ENCODE measurements at places on chromosomes 5 and 9.

- no peak for DNase-seq
These were observed 530.2 kb downstream of the EBF1 start for GRCh38 chr5:158569534-158569933.

DNA sequence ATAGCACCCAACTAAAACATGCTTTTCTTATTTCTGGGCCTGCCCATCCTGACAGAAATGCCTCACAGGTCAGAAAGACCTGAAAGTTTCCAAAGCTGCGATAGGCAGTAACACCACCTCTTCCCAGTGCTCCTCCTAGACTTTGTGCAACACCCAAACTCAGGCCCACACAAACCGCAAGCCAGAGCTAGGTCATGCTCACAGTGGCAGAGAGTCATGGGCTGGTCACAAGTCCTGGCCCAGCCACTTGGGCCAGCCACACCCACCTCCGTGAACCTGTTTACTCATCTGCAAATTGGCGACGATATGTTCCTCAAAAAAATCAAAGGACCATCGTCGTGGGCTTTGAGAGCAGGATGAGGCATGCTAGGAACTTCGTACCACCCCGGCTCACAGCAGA lies 44.0 kb upstream of the SLC25A51 start:
- no peak for DNase-seq

GRCh38 chr9:136182850-136183422 lies 22.0 kb downstream of the LHX3 start:
- no peak for DNase-seq

DNA sequence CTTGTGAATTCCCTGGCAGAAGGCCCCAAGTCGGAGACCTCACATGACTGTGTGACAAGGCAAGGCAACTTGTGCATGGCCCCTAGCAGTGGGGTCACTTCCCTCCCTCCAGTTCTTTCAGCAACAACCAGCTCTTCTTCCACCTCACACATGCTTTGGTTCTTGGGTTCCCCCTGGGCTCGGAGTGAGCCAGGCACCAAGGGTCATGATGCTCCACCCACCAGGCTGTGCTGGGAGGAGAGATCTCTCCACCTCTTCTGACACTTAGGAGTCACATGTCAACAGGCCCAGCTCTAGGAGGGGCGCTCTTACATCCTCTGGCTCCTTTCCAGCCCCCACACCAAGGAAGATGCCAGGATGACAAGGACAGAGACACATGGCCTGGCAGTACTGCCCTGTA lies 56.7 kb downstream of the CDH6 start:
- DNase-seq, result no peak

GRCh38 chr9:12502520-12502919 lies 190.7 kb upstream of the TYRP1 start:
- DNase-seq, result no peak

DNA sequence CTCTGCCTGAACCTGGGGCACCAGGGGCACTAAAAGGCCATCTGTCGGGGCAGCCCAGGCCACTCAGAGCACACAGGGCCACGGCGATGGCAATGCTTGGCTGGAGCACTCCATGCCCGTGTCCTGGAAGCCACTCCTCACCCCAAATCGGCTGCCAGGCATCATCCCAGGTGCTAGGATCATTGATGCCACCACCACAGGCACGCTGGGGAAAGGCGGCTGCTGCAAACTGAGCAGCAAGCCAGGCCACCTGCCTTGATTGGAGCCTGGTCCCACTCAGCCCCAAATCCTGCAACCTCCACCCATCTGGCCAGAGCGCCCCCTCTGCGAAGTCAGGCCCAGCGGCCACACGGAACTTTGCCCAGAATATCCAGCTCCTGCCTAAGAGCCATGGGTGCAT lies 67.8 kb downstream of the DEPDC1B start:
- no peak for DNase-seq

DNA sequence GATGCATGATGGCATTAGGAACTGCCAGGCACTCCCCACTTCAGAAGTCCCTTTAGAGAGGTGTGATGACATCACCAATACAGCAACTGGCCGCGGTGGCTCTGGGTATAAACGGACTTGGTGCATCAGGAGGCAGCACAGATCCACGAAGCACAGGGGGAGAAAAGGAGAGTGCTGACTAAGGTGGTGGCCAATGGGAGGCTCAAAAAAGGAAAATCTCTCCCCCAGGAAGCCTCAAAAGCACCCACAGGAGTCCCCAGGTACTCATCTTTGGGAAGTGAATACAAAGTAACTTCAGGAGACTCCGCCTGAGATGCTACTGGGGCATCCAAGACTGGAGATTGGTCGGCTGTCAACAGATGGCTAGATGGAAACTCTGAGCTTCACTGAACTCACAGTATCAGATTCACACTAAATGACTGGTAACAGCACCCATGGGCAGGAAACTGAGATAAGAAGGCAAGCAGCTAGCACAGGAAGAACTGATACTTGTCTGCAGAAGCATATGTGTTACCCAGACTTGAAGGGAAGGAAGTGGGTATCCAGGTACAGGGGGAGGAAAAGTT lies 7.6 kb downstream of the TTC39B start:
- peak; percentile 55 for DNase-seq

DNA sequence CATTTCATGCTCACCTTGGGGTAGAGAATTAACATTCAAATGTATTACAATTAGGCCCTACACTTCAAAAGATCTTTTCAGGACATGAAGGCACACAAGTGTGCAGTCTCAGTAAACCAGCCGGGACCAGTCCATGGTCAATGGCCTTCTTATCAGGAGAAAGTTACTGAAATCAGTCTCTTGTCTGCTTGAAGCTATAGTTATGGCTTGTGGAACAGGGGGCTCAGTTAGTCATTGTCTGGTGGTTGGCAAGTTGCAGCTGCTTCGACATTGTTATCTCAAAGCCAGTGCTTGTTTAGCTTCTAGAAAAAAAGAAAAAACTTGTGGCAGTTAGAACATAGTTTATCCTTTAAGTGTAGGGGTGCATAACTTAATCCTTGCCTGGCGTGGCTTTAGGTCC lies 213.1 kb upstream of the ACO1 start:
- no peak for DNase-seq

DNA sequence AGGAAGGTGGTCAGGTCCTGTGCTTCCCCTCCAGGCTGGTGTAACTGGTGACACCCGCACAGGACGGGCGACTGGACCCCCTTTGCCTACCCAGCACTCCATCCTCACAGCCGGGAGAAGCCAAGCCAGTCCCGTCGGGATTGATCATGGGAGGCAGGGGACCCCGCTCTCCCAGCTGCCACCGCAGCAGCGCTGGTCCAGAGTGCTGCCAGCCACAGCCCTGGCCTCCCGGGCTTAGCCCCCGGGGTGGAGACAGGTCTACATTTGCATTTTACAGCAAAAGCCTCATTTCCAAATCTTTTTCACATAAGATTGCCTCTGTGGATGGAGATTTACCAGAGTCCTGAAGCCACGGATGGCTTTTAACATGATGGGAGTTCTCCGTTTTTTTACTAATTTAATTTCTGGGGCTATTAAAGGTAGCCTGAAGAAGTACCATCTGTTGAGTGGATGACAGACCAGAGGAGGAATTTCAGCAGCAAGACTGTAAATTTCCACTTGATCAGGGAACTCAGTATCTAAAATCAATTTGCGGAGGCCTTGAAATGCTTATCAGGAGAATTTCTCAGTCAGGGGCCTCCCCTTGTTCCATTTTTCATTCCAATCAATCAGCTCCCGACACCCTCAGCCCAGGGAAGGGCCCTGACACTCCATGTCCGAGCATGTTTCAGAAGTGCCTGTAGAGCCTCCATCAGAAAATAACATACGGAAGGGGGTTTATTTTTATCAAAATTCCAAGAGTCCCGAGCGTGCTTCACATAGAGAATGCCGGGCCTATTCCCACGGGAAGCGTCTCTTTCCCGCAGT lies 80.6 kb downstream of the OLFM1 start:
- no peak for DNase-seq

DNA sequence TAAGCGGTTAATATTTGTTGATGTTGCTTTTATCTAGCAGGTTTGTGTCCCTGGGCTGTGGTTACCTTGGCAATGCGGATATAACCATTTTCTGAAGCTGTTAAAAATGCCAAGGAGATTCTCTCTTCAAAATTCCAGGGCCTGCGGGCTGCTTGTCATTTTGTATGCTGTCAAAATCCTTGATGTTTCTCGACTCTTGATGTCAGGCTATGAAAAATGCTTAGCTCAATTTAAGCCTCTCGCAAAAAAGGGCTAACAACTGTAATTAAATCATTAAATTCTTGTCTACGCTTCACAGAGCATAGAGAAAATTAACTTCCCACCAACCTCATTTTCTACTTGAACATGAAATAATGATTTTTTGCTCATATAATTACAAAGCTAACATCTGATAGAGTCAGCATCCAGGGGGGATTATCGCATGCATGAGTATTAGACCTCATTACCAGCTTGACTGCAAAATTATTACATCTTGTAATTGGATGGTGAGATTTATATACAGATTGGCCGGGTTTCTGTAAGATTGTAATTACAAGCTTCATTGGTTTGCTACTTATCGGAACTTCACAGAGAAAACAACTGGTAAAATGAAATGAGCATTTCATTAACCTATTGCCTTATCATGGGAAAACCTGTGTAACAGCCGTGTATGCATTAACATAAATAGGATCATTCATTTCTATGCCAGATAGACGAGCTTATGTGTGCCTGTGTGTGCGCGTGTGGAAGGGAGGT lies 83.1 kb upstream of the IRX1 start:
- no peak for DNase-seq

GRCh38 chr5:52767217-52767743 lies 20.4 kb upstream of the ITGA1 start:
- DNase-seq, result no peak

- no peak for DNase-seq
These were observed 229.0 kb downstream of the TSSK1B start for GRCh38 chr5:113205807-113206206.

GRCh38 chr5:139668924-139669661 lies 20.9 kb downstream of the CXXC5 start:
- no peak for DNase-seq

DNA sequence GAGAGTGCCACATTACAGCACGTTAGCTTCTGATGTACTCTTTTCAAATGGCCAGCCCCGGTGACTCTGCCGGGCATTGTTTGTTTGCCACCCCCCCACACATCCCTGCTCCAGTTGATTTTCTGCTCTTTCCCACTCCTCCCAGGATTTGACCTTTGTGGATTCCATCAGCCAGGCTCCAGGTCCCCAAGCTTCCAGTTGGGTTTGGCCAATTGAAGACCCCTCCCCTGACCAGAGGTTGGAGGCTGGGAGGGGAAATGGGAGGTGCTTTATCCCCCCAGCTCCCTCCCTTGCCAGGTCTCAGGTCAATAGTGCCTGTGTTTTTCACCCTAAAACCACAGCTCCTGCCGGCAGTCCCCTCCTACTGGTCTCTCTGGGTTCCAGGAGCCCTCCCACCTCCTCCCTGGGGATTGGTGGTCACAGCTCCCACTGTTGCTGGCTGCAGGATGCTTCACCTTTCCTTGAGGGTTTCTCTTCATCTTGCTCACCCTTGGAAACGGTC lies 34.9 kb downstream of the IRF1 start:
- DNase-seq, result no peak

GRCh38 chr5:38728029-38728428 lies 117.8 kb upstream of the OSMR start:
- no peak for DNase-seq

- no peak for DNase-seq
These were observed at the start of gene GOLGA2 for GRCh38 chr9:128275198-128276007. TSS of gene GOLGA2 (minus strand) at chr9:128276007. CDS start at chr9:128275976, 31 bp downstream.

- DNase-seq, result no peak
These were observed 201.4 kb downstream of the ADAMTSL1 start for GRCh38 chr9:18675332-18675731.

- DNase-seq, result no peak
These were observed 263.3 kb downstream of the GADD45G start for GRCh38 chr9:89868100-89868499.

DNA sequence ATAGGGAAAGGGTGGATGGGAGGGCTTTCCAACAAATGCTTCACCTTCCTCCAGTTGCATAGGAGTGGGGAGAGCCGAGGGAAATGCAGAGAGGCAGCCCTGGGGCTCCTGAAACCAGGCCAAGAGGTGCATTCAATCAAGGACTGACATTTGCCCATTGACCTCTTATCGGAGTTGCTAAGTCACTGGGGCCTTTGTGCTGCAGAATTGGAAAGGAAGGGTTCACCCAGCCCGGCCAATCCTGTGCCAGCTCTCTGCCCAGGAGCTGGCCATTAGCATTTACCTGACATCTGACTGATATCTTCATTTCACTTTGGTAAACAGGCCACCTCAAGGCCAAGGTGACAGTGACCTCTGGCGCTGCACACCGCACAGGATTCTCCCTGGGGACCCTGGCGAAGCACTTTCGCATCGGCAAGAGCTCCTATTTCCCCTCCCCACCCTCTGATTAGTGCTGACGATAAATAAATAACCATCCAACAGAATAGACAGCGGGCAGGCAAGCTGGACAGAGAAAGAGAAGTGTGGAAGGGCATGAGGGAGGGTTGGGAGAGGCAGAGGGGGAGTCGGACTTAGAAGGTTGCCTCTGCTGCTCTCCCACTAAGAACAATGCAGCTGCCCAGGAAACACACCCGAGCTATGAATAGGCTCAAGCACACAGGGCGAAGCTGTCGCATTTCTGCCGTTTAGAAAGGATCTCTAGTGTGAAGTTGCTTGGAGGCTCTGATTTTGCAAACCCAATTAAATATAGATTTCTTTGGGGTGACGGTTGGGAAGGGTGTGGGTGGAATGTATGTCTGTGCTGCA lies 57.0 kb upstream of the BOD1 start:
- no peak for DNase-seq

GRCh38 chr5:172830876-172831662 lies 3.0 kb upstream of the ERGIC1 start:
- no peak for DNase-seq

DNA sequence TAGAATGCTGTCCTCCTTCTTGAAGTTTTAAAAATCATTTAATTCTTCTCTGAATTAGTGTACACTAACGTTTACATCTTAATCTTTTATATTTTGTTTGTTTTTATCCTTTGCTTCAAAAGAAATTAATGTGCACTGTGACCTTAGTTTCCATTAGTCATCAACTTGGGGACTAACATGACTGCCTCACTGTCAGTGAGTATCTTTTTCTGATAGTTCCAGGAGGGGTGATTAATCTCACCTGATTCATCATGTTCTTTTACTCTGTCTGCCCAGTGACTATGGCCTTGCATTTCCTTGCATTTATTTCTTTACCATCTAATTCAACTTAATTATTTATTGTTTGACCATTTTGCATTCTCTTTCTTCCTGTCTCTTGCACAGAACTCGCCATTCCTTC lies 33.4 kb upstream of the NR3C1 start:
- DNase-seq, result no peak
